ENCODE measurements at places on chromosomes 7 and 10.

GRCh38 chr10:69716711-69717560 lies 84.8 kb upstream of the COL13A1 start:
- DNase-seq, result no peak

- no peak for DNase-seq
Measured at GRCh38 chr10:94076325-94076841, 82.7 kb downstream of the PLCE1 start.

DNA sequence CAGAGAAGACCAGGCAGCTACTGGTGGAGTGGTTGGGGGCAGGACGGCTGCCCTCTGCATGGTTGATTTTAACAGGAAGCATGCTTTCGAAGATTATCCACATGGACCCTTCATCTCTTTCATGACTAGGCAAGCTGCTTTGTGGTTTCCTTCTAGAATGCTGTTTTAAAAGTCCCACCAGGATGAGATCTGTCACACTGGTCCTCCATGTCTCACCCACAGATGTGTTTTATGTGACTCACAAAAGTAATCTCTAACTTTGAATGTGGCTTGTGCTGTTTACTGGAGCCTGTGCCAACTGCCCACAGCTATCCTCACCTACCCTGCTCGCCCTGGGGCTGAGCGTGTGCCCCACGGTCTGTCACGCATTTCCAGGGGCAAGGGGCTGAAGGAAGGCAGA lies 188.8 kb downstream of the GFRA1 start:
- DNase-seq, result no peak

DNA sequence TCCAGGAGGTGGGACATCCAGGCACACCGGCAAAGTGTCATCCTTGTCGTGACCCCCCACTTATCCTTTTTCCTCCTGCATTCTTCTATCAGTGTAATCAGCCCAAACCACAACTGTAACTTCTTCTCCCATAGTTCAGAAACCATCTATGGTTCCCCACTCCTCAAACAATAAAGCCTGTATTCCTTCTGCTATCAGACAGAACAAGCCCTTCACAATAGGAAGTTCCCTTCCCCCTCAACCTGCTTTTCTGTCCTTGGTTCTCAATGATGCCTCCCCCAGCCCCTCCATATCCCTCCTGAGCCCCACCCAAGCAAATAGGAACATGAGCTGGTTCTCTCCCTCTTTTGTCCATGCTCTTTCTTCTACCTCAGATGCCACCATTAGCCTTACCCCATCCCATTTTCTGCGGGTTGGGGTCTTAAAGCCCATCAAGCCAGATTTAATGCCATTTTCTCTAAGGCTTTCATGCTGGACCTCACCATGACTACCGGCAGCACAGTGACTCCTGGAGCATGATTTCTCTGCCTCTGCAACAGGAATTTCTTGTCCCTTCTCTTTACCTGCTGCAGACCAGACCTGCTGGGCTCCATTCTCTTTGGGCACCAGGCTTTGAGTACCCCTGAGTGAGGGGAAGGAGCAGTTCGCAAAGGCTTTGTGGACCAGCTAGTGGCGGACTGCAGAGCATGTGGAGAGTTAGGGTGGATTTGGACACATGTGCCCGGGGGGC lies 92.8 kb upstream of the PAX2 start:
- DNase-seq, result no peak

DNA sequence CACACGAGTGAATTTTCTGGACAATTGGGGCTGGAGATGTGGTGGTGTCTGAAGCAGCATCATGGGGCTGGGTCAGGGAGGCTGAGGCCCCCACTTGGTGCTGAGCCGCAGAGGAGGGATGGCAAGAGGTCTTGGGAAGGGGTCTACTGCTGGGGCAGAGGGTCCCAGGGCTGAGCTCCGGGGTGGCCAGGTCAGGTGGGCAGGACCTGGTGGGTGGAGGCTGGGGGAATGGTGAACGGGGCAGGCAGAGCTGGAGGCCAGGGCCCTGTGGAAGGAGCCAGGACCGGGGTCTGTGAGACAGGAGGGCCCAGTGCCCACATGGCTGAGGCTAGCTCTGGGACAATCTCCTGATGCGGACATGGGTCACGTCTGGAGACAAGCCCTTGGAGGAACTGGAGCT lies 20.4 kb upstream of the LFNG start:
- no peak for DNase-seq

DNA sequence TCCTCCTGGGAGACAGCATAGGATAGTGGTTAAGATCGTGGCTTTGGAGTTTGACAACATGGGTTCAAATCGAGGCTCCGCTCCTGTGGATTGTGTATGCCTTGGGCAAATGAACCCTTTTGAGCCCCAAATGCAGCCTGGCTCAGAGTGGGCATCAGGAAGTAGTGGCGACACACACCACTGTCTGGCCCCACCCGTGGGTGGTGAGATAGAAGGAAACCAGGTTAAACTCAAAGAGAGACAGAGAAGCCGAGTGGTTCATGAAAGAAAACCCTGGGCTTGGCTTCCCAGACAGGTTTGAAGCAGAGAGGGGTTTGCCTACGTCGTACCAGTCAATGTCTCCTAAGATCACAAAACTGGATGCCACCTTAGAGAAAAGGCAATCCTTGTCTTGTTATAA lies 57.7 kb downstream of the PRTFDC1 start:
- no peak for DNase-seq

DNA sequence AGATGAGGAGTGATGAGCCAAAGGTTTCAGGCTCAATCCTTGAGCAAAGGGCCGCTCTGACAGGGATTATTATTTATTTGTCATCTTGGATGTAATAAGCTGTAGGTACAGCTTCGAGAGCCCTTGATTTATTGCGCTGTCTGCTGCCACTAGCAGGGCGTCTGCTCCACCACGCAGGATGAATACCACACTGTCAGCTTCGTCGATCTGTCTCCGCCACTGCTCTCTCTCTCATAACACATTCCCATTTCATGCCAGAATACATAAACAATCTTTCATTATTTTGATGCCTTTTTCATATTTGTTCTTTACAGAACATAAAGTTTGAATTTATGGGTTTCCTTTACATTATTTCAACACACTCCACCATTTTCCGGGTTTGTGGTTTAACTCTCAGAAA lies 276.6 kb downstream of the LRMDA start:
- no peak for DNase-seq

DNA sequence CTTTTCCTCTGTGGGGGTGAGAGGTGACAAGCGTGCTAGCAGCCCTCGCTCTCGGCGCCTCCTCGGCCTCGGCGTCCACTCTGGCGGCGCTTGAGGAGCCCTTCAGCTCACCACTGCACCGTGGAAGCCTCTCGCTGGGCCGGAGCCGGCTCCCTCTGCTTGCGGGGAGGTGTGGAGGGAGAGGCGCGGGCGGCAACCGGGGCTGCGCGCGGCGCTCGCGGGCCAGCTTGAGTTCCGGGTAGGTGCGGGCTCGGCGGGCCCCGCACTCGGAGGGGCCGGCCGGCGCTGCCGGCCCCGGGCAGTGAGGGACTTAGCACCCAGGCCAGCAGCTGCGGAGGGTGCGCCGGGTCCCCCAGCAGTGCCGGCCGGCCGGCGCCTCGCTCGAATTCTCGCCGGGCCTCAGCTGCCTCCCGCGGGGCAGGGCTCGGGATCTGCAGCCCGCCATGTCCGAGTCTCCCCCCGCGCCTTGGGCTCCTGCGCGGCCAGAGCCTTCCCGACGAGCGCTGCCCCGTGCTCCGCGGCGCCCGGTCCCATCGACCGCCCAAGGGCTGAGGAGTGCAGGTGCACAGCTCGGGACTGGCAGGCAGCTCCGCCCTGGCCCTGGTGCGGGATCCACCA lies 352.8 kb upstream of the PODXL start:
- DNase-seq, result no peak

DNA sequence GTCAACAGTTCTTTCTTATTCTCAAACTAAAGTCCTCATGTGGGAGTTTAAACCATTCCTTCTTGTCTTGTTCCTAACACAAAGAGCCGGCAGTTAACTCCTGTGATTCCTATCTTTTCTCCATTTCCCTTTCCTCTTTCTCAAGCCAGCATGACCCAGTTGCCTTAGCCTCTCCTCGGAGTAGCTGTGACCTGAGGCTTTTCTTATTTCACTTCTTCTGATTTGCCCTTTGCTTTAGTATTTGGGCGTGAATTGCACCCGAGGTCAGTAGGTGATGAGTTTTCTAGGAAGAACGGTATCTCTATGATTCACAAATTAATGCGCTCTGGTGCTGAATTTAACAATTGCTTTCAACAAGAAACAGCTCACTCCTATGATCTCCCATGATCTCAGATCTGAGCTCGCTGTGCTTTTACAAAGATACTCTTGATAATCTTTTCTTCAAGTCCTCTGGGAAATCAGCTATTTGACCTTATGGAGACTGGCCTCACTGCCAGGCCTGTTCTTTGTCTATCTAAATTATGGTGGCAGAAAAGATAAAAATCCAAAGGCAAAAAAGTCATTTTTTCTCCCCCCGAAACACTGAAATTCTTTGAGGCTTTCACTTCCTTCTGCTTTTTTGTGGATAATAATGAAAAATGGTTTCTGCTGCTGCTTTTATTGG lies 184.6 kb downstream of the JCAD start:
- DNase-seq, result no peak

DNA sequence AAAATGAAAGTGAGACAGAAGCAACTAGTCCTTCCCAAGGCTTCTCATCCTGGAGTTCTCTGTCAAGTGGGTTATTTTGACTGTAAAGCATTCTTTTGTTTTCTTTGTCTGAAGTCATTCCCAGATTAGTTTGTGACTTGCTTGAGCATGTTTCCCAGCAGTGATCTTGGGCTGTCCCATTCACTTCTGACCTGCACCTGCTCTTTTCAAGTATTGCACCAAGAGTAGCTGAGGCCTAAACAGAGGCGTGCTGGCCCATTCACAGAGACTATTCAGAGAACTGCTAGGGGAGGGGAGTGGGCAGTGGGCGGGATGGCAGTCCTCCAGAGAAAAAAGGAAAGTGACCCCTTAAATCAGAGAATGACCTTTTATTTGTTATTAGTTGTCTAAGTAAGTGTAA lies 61.3 kb downstream of the CACNA2D1 start:
- DNase-seq, result no peak

DNA sequence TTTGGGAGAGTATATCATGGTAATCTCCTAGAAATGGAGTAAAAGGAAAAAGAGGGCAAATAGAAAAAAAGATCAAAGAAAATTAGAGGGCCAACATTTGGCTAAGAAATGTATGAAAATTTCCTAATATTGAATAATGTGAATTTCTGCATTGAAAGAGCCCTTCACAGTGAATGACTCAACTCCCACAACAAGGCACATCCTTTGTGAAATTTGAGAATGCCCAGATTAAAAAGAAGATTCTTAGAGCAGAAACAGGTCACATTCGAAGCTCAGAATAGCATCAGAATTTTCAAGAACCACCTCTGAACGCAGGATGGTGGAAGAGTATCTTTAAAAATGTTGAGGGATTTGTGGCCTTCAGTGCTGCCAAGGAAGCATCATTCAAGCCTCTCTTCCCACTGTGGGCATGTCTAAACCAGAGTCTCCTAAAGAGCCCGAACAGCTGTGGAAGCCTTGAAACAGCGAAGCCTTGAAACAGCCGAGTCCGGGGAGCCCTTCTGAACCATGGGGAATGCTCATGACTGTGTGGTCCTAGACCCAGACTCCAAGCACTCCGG lies 43.6 kb downstream of the GUSB start:
- DNase-seq, result no peak

DNA sequence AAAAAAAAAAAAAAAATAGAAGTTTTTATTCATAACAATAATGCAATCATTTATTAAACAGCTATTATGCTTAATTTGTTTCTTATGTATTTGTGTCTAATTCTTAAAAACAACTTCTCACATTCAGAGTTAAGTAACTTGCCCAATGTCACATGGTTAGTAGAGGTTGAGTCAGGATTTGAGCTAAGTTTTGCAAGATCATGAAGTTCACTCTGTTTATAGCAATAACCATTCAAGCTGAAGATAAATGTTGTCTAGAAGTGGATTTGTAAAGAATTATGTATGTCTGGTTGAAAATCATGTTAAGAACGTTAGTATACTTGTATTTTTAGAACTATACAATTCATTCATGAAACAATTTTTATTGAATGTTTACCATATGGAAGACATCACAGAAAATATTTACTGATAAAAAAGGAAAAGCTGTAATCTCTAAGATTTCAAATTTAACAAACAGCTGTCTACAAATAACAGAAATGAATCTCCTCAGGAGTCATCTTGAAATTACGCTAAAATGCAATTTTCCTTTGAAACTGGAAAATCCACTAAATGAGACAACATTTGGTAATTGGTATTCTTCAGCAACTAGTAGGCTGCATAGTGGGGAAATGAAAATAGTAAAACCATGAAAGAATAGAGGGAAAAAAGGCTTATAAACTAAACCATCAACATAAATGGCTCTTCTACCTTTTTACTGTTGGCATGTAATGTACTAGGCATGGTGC lies 70.5 kb upstream of the AHR start:
- DNase-seq, result no peak

DNA sequence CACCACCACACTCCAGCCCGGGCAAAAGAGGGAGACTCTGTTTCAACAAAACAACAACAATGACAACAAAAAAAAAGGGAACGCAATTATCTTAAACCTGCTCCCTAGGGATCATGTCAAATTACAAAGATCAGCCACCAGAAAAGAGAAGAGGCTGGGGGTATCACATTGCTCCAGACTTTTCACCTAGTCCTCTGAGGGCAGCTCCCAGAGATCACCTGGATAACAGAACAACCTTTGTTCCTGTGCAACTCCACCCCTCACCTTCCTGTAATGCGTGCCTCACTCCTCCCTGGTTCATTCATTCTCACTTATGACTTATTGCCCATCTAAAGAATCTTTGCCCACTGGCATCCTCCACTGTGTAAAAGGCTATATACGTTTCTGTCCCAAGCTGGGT lies 31.8 kb downstream of the SVOPL start:
- no peak for DNase-seq

DNA sequence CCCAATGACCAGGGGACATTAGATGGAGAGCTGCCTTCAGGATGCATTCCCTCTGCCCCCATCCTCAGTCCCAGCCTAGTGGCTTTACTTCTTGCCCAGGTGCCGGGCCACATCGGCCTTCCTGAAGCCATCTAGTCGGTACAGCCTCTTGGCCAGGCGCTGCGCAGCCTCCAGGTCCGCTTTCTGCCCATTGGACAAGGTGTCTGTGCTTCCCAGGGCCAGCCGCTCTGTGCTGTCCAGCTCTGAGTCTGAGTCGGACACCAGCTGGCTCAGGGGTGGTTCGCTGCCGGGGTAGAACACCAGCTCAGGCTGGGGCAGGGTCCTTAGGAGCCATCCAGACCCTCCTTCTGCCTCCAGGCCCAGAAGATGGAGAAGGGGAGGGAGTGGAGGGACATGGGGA lies 6.3 kb downstream of the PSD start:
- no peak for DNase-seq

Measured in SK-N-MC (cell line).